NCI-H774 (cell line): ENCODE measurements at places on chromosomes 4 and X.

DNA sequence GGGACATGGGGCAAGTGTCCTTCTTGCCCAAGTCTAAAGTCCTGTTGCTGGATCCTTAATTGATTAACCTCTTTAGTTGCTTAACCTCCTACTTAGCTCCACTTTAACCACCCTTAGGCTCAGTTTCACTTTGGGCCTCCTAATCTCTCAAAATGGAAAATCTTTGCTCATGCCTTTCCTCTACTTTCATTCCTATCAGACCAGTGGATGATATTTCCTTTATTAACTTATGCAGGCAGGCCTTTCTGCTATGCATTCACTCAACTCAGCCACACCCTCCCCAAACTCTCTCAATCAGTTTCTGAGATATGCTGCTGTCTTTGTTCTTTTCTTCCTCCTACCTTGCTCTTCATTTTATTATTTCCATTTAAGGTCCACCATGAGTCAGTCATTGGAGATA is 14.4 kb upstream of the ARSJ start:
- no peak for DNase-seq

DNA sequence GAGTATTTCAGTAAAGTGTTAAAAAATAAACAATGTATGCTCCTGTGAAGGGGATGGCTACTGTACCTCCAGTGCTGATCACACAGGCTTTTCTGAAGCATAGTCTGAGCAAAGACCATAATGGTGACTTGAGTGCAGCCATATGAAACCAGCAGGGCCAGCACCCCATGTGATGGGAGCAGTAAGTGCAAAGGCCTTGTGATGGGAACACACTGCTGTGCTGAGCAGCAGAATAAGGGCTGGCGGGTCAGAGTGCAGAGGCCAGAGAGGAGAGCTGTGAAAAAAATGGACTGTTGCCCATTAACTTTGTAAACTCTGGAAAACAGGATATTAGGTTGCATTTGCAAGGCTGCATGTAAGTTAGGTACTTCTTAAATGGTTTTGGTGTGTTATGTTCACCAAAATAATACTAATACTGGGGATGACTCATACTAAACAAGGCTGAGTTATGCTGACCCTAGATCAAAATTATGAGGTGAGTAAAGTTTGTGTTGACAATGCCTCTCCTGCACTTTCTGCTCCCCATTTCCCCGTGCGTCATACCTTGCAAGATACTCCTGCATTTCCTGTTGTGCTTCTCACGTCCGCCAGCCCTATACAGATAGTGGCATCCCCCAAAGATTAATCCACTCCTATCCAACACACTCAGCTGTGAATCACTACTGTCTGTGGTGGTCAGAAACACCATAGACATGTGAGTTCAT is 67.0 kb upstream of the FAM9A start:
- no peak for DNase-seq

DNA sequence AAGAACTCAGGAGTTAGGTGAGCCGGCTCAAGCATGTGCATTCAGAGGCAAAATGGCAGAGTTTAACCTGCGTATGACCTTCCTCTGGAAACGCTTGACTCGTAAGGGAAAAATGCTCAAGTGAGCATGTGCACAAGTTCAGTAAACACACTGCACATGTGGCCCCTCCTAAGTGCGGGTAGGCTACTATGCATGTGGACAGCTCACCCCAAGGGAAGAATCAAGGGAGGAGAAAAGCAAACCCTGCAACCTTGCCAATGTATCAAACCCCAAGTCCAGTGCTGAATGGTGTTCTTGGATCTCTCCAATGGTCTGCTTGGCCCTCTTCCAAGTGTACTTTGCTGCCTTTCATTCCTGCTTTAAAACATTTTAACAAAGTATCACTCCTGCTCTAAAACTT is 407.1 kb downstream of the ADAM29 start:
- no peak for DNase-seq

- no peak for DNase-seq
Measured at GRCh38 chrX:28189011-28189410, 207.8 kb upstream of the DCAF8L1 start.

DNA sequence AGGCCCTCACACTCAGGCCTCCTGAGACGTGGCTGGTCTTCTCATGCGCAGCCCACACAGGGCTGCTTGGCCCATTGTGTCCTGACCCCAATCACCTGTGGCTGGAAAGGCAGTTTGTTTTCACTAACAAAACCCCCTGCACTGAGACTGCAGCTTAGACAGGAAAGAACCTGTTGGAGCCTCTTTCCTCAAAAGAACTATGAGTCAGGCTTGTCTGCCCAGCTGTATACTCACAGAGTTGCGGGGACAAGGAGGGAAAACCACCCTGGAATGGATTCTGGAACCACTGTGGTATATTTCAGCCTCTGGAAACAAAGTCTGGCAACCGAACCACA is 5.2 kb upstream of the TMEM156 start:
- no peak for DNase-seq

- no peak for DNase-seq
Measured at GRCh38 chr4:155609455-155610059, 57.1 kb upstream of the GUCY1A1 start.

- no peak for DNase-seq
Measured at GRCh38 chr4:85733798-85734197, 258.8 kb downstream of the ARHGAP24 start.

- DNase-seq: no peak
Measured at GRCh38 chrX:40068048-40068447, 29.7 kb downstream of the BCOR start.

GRCh38 chrX:94600077-94600476 is 926.1 kb downstream of the FAM133A start:
- DNase-seq: no peak

- DNase-seq: no peak
Measured at GRCh38 chrX:107374132-107374531, 75.3 kb upstream of the FRMPD3 start.

- no peak for DNase-seq
Measured at GRCh38 chr4:174713821-174714220, 115.2 kb downstream of the GLRA3 start.

DNA sequence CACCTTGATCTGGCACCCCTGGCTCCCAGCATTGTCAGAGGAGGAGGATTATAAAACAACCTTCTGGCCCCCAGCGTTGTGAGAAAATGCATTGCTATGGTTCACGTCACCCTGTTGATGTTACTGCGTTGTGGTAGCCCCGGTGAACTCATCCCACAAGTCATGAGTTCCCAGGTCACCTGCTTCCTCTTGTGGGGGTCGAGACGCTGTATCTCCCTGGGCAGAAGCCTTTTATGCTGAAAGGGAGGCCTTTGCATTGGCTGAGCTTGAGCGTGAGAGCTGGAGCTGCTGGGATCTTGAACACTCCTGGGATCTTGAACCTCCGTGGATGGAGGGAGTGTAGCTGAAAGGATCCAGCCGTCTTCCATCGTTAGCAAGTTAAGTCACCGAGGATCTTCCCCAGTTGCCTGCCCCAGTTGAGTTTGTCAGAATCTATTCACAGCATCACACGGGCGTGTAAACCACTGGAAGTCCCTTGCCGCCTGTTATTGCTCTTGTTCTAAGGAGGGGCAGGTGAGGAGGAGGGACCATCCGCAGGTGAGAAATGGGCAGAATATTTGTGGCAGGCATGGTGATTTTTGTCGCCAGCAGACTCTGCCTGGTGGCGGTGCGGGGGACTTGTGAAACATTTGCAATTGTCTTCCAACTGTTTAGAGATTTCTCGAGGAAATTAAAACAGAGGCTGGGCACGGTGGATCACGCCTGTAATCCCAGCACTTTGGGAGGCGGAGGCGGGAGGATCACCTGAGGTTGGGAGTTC is 299.9 kb downstream of the ASMT start:
- no peak for DNase-seq

DNA sequence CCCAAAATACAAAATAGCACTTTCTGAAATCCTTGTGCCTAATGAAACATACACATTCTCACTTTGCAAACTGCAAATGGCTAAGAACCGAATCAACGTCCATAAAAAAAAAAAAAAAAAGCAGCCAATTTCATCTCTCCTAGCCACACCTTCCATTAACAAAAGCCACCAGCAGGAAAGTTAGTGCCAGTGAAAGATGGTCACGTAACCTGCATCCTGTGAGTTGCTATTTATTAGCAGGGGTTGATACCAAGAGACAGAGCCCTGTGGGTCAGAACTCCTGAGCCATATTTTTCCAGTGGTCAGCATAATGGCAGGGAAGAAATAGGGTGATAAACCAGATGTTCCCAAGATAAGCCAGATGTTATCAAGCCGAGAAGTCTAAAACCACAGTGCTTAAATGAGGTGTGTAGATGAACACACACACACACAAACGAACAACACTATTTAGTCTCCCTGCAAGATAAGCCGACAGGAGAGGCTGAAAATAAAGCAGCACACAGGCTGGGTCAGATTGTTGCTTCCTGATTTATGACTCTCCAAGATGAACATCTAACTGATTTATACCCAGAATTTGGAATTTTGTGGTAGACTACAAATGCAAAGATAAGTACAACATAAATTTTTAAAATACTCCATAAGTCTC is 11.5 kb downstream of the PPARGC1A start:
- DNase-seq: no peak

GRCh38 chr4:24179201-24179840 is 289.5 kb upstream of the PPARGC1A start:
- no peak for DNase-seq

- no peak for DNase-seq
Measured at GRCh38 chr4:97525236-97525635, 618.0 kb downstream of the STPG2 start.

GRCh38 chr4:18419780-18420179 is 398.2 kb upstream of the LCORL start:
- DNase-seq: no peak

- no peak for DNase-seq
Measured at GRCh38 chr4:158234671-158235070, 24.4 kb downstream of the TMEM144 start.

DNA sequence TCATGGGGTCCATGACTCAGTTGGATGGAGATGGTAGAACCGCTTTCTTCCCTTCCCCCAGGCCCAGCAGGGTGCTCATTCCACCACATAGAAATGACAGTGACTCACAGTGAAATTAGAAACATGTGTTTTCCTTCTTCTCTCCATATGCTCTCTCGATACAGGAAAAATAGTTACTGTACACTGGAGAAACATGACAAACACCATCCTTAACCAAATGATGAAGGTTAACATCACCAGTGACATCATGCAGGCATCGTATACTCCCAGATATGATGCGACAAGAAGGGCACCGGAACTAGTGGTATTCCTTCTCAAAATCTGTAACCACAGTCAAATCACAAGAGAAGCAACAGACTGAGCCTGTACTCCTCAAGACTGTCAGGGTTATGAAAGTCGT is 11.7 kb upstream of the RAB40A start:
- DNase-seq: no peak

- DNase-seq: no peak
Measured at GRCh38 chr4:57078685-57079521, 31.3 kb downstream of the IGFBP7 start.

DNA sequence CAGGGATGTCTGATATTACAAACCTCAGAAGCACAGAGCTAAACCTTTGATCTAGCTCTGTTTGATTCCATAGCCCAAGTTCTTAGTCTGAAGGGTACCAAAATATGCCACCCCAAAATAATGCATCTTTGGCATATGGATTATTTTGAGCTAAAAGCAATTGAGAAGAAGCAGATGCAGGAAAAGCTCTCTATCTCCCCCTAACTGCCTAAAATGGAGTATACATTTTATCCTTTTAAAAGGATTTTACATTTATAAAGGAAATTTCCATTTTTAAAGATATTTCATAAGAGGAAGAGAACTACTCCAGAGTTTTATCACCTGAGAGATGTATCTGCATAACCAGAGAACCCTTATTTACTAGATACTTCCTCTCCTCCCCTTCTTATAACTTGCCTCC is 158.7 kb downstream of the ZNF674 start:
- no peak for DNase-seq

GRCh38 chrX:38452603-38453002 is 100.2 kb downstream of the OTC start:
- peak; percentile 17 for DNase-seq

DNA sequence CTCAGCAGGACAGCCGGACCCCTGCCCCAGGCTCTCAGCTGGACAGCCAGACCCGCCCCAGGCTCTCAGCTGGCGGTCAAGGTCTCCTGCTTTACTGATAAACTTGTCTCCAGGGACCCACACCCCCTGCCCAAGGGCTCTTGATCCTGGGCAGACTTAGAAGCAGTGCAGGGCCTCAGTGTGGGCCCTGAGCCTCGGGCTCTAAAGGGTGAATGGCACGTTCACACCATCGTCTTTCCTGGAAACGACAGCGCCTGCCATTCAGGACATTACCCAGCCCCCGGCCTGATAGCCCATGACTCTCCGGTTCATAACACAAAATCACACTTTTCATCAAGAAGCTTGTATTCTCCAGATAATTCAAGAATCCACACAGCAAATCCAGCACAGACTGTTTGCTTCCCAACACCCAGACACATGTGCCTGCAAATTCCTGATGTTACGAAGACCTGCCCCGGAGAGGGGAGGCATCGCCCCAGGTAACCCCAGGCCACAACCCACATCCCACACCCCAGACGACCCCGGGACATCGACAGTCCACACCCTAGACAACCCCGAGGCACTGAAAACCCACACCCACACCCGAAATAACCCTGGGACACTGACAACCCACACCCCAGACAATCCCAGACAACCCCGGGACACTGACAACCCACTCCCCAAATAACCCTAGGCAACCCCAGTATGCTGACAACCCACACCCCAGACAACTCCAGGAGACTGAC is 136.8 kb downstream of the FAM53A start:
- DNase-seq: no peak

GRCh38 chr4:140595065-140595464 is 26.3 kb upstream of the UCP1 start:
- no peak for DNase-seq

DNA sequence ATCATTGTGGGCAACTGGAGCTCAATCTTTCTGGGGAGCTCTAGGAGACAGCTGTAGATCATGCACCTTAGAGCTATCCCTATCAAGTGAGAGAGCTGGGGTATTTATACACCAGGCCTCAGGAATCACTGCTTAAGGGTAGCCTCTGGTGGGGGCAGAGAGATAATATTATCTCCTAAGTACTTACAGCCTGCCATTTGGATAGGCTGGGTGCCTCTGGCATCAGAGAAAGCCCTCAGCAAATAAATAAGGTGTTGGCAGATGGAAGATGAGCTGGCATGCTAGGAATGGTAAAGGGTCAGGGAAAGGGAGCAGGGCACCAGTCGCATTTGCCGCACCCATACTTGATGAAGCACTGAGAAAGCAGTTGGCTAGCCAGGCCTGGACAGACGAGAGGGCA is 75.9 kb downstream of the HCCS start:
- no peak for DNase-seq

GRCh38 chrX:123590842-123591486 is 141.9 kb downstream of the THOC2 start:
- DNase-seq: peak; percentile 11

- DNase-seq: no peak
Measured at GRCh38 chr4:100790836-100791615, 273.2 kb upstream of the EMCN start.

GRCh38 chr4:173802662-173803022 is 272.6 kb upstream of the HAND2 start:
- DNase-seq: no peak
